Large intestine (tissue), 12 donors: ENCODE measurements at places on chromosomes 1 and 21.
A peak's percentile ranks its signal among the peaks of the same experiment; 100 is the strongest.

DNA sequence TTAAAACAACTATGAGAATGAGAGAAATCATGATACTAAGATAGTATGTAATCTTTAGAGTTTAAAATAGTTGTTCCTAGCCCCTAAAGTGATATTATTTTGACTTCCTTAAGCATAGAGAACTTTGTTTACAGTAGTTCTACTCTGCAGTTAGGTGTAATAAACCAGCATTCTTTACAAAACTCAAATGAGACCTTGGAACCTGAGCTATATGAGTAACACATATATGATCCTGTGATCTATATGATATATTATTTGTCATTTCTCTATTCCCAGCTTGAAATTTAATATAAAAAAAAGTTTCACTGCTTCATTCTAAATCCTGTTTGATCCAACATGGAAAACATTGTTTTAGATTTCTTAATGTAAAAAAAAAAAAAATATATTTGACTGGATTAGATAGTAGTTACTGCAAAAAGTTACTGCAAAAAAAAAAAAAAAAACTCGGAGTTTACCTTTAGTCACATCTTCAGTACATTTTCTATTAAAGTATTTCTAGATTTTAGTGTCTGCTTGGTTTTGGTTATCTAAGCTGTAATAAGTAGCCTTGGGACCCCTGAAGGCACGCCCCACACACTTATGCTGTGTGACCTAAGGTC lies 463.8 kb downstream of the USP25 start:
- no peak for DNase-seq

- DNase-seq, result no peak
Observed at GRCh38 chr1:235885655-235886262, 19.1 kb upstream of the LYST start.

GRCh38 chr1:207344221-207344620 lies 22.7 kb downstream of the CD55 start:
- no peak for DNase-seq

- DNase-seq, result no peak
Observed at GRCh38 chr21:31136891-31137290, 98.6 kb upstream of the KRTAP19-8 start.

- DNase-seq, result peak; percentile 56
Observed at GRCh38 chr1:8082945-8083344, 56.8 kb upstream of the ERRFI1 start.
